ENCODE measurements at places on chromosomes 1 and 21. TPM values are rescaled to one million over a fixed set of nuclear protein-coding genes. Genes with fewer than 3 reads are reported as not detected.

DNA sequence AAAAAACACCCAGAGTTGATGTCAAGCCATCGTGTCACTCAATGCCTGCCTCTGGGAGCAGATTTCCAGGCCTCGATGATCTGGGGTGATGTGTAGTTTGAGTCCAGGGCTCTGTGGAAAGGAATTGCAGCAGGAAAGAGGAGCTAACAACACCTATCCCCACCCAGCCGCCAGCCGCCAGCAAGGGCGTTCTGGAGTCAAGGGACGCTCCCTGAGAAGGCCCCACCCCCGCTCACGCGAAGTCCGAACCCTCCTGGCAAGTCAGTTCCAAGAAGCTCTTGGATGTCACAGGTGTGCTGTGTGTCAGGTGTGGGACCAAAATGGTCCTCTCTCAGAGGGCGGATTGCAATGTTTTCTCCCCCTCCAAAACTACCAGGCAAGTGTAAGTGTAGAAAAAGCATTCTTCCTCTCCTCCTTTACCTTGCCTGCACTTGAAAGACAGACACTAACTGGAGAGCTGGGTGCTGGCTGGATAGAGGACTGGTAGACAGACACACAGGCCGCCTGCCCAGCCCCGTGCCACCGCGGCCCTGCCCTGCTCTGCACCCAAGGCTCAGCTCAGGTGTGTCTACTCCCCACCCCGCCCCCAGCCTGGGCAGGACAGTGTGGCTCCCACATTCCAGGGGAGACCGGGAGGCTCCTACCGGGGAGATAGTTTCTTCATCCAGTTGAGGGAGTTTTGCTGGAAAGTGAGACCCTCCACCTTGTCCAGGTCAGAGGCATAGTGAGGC, 8.5 kb downstream of the AGT start:
- DNase-seq, result no peak

GRCh38 chr1:28890435-28890834, 23.9 kb upstream of the EPB41 start:
- no peak for DNase-seq

DNA sequence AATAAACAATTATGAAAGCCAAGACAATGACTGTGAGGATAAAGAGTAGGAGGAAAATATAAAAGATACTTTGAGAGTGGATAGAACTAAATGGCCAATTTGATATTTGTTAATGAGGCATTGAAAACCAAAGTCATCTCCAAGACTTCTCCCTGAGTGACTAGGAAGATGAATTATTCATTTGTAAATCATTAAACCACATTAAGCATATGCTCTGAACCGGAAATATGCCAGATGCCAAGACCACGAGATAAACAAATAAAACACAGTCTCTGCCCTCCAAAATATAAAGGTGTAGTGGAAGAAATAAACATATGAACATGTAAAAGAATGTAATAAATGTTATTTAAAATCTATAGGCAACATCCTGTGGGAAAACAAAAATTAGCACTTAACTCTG, 78.8 kb downstream of the MRPL39 start:
- DNase-seq, result no peak

GRCh38 chr21:42983103-42983502, 8.7 kb downstream of the PKNOX1 start:
- DNase-seq, result no peak

The SEMA6C gene
- total RNA-seq, result 7.1 TPM

GRCh38 chr21:31442339-31442738, 98.3 kb upstream of the TIAM1 start:
- no peak for DNase-seq

DNA sequence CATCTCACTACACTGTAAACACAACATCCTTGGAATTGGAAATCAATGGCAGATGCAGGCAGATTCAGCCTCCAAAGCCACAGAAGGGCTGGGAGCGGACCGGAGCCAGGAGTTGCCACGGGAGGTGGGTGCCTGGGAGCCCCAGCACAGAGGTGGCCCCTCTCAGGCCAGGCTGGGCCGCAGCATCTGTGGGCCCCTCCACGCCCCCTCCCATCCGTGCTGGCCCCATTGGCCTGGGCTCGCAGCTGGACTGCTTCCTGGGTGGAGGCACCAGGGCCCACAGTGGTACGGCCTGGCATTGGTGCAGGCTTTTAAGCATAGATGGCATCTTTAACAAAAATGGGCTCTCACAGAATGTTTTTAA, 64.2 kb downstream of the SLX9 start:
- DNase-seq, result no peak

GRCh38 chr1:114033216-114033706, 54.0 kb downstream of the OLFML3 start:
- no peak for DNase-seq

DNA sequence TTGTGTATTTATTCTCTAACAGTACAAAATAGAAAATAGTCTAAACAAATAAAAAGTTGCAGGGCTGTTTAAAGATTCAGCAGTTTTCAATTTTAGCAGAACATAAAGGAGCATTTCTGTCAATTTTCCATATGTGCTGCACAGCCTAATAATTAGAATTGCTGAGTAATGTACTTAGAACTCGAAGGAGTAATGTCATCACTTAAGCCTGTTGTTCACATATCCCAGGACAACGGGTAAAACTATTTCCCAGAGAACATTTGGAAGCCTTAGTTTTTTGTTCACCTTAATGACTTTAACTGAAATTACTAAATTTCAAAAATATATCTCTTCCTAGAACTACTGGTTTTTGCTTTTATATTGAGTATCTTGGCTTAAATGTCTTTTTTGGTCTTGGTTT, 81.6 kb downstream of the ZP4 start:
- no peak for DNase-seq

DNA sequence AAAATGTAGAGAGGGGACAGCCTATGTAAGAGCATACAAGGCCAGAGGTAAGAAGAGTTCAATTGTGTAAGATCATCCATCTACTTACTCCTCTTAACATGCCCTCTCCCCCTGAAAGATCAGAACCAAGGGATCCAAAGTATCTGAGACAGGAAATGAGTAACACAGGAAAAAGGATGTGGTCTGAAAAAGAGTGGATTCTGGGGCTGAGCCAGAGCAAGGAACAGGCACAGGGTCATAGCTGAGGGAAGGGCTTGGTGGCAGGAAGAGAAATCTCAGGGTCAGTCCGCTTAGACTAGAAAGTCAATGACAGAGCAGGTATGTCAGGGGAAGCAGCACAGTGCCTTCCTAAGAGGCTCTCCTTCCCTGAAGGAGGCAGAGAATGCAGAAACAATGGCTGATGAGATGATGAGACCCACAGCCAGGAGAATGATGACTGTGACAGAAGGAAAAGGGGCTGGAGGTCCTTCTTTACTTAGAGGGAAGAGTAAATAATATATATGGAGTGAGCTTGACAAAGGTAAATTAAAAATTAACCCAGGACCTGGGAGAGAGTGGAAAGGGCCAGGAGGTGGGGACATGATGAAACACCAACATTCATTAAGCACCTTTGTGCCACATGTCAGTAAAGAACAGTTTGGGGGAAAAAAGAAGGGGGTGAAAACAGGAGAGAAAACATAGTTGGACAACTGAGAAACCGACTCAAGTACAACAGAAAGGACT, 26.2 kb upstream of the A3GALT2 start:
- DNase-seq, result no peak

- DNase-seq, result no peak
Observed at GRCh38 chr1:46822248-46822826, 23.5 kb downstream of the CYP4B1 start.

DNA sequence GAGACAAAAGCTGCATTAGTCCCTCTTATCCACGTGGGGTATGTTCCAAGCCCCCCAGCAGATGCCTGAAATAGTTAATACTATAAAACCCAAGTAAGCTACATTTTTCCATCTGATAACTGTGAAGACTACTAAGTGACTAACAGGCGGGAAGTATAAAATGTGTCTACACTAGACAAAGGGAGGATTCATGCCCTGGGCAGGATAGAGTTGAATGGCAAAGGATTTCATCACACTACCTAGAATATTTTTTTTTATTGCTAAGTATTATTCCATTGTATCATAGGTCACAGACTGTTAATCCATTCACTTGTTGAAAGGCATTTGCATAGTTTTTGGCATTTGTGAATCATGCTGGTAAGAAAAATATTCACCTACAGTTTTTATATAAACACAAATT, 26.4 kb upstream of the CFHR4 start:
- DNase-seq, result no peak

DNA sequence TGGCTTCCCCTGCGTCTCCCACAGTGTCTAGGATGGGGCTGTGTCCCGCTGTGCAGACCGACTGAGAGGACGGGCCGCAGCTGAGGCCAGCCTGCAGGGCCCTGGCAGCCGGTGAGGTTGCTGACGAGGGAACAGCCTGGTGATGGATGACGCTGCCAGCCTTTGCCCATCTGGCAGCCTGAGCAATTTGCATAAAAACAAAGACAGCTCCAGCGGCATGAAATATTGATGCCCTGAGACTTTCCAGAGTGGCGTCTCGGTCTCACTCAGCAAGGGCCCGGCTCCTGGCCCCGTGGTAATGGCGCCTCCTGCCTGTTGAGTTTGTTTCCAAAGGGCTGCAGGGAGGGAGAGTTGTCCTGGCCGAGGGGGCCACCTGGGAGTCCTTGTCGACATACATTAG, 19.1 kb upstream of the KCNA10 start:
- DNase-seq, result no peak

The PCP4 gene
- not detected for total RNA-seq

The TRAF3IP3 gene
- 158 TPM for total RNA-seq

DNA sequence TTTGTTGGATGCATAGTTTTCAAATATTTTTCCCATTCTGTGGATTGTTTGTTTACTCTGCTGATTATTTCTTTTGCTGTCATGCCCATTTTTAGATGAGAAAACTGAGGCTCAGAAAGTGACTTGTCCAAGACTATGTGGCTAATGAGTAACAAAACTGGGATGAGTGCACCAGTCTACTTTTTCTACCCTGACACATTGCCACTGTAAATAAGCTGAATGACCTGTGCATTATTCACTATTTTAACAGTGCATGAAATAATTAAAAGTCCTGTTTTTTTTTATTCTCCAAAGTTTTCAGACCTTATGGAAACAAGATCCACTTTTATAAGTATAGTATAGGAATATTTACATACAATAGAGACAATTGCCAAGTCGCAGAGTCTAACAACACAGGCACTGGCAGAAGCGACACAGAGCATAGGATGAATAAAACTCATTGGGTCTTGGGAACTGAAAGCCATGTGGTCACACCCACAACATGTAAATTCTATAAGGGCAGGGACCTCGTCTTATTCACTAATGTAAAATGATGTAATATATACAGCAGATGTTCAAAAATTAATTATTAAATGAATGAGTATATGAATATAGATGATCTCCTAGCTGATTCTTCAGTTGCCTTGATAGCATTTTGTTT, 45.2 kb downstream of the HLX start:
- no peak for DNase-seq

The KIAA1614 gene
- 0.05 TPM for total RNA-seq

DNA sequence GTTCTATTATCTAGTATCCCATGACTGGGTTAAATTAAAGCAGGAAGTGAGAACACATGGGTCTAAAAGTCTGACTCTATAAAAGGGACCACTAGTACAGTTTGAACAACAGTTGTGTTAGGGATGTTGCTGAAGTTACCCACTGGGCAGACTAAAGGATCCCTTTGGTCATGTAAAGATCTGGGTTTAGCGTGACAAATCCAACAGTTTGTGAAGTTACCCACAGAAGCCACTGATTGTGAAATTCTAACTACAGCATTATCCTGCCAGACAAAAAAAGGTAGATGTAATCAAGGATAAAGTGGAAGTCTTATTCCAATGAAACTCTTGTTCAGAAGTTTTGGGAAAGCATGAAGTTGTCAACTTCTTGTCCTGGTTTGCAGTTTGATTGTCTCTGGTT, 5.7 kb downstream of the QSOX1 start:
- no peak for DNase-seq

DNA sequence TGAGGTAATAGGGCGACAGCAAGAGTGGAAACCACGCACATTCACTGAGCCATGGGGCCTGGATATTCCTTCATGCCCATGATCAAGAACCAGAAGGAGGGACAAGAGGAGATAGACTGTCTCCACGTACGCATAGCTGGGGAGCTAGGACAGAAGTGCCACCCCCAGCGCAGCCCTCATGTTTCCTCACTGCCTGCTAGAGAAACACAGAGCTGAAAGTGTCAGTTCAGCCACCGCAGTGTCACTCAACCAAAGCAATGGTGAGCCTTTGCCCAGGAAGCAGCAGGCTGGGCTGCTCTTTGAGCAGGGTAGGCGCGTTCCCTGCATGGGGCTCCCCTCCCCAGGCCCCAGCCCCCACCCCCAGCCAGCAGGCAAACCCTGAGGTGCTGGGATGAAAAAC, 68.5 kb downstream of the STUM start:
- no peak for DNase-seq

DNA sequence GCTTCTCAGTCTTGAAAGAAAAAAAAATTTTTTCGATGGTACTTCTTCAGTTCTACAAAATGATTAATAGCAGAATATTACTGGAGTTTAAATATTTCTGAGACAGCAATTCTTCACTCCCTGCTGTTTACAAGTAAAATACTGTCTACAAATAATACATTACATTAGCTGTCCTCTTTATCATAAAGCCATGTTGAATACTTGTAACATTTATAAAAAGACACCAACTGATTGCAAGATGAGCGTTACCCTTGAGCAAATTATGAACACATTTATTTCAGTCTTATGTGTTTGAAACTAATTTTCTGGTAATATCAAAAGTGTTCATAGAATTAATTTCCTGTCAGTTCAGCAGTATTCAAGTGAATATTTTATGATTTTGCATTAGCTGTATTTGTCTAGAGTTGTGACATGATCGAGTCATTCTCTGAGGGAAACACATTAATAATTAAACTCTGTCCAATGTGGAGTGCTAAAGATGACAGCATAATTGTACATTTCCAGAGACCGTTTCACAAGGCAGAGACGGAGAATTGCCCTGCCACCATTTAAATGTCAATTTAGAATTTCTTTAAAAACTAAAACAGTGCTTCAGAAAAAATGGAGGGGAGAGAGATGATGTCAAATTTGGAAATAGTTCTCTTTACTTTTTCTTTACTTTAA, 1359.0 kb upstream of the ADGRL4 start:
- DNase-seq, result no peak

- no peak for DNase-seq
Observed at GRCh38 chr21:38261851-38262250, 5.1 kb downstream of the KCNJ15 start.

The SPRR4 gene
- total RNA-seq, result not detected

GRCh38 chr1:171256940-171257606, 8.8 kb downstream of the FMO1 start:
- DNase-seq, result no peak

GRCh38 chr21:29704719-29705118, 235.1 kb downstream of the GRIK1 start:
- no peak for DNase-seq

GRCh38 chr1:208198236-208198635, 45.9 kb downstream of the PLXNA2 start:
- DNase-seq, result no peak

GRCh38 chr1:201015551-201016091, 7.9 kb downstream of the KIF21B start:
- DNase-seq, result no peak

GRCh38 chr1:183023146-183023600, at the start of gene LAMC1:
TSS of gene LAMC1 (plus strand) at chr1:183023420. CDS start at chr1:183023717, 297 bp downstream.
- no peak for DNase-seq
